ENCODE measurements at places on chromosomes 4 and X.

GRCh38 chr4:137226900-137227299 is 305.4 kb downstream of the PCDH18 start:
- no peak for DNase-seq

GRCh38 chr4:96035727-96036126 is 195.8 kb downstream of the PDHA2 start:
- DNase-seq, result no peak

GRCh38 chrX:82711457-82711856 is 796.6 kb upstream of the POU3F4 start:
- no peak for DNase-seq

DNA sequence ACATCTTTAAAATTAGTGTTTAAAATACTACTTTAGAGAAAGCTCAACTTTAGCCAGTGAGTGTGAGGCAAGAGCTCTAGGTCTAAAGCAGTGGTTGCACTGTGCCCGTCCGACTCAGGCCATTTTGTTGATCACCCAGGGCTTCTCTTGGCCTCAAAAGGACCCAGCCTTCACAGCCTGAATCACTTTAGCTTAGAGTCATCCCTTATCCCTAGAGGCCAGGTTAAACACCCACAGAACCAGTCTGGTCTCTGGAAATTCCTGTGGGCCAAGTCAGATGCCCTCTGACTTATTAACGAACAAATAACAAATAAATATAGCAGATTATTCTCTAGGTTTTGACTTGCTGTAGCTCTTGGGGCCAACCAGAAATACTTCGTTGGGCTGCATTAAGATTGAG is 102.3 kb downstream of the WWC2 start:
- no peak for DNase-seq

- no peak for DNase-seq
Observed at GRCh38 chrX:1529328-1529727, 7.7 kb downstream of the P2RY8 start.

- DNase-seq, result no peak
Observed at GRCh38 chrX:96615448-96615847, 69.2 kb upstream of the DIAPH2 start.

DNA sequence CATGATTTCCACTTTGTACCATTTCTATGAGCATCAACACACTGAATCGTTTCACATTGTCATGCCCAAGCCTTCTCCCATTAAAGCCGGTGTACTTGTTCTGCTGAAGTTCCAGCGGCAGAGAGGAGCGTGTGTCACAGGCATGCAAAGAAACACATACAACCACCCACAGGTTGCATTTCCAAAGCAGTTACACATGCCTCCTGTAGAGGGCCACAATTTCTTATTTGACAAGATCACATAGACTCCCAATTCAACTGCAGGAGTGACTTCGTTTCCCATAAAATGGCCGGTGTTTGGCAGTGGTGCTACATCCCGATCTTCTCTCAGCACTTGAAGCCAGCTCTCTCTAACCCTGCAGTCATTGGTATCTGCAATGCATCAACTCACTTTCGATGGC is 992.6 kb downstream of the NLGN4X start:
- DNase-seq, result no peak

- no peak for DNase-seq
Observed at GRCh38 chrX:153954558-153955227, 10.2 kb upstream of the RENBP start.

DNA sequence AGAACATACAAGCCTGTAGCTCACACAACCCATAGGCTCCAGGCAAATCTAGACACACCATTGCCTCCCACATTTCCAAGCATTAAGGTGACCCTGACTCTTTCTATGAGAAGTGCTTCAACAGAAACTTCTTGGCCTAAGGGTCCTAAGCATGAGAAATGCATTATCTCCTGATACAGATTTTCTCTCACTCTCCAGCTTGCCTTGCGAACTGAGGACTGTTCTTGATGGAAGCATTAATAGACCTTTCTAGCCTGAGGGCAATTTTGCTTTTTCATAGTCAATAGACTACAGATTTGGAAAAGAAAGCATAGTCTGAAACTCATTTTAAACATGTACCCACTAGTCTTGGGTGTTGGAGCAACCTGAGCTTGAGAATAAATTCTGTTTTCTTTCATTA is 1801.3 kb upstream of the PCDH7 start:
- DNase-seq, result no peak

DNA sequence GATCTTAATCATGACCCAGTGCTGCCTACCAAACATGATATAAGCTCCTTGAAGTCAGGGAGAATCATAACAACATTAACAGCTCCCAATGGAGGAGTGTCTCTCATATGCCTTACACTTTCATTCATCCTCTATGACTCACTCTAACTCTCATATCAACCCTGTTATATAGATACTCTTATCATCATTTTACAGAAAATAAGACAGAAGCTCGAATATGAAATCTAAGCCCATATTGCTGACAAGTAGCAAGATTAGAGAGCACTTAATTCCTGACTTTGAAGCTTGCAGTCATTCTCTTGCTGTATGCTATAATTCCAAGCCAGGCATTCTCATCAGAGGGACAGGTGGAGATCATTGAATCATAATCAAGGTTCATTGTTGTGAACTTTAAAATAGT is 476.7 kb upstream of the ATOH1 start:
- no peak for DNase-seq

DNA sequence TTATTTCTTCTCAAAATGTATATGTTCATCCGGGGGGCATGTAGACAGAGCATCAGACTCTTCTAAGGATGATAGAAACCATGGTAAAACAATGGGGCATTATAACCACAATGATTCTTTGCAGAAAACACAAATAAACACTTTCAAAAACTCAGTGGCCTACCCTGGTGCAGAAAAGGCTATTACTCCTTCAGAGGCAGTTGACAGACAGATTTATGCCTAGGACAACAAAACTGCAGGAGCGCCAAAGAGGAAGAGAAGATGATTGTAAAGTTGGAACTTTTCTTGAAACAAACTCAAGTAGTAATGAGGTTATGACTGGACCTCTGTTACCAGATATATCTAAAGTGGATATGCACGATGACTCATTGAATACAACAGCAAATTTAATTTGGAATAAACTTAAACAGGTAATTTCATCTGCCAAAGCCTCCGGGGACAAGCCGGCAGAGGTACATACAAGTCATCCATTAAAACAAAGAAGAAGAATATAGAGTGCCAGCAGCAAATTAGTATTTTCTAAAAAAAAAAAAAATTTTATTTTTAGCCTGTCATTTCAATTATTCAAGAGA is 1068.4 kb upstream of the INTU start:
- DNase-seq, result no peak

GRCh38 chr4:40734497-40734896 is 15.3 kb upstream of the NSUN7 start:
- no peak for DNase-seq

DNA sequence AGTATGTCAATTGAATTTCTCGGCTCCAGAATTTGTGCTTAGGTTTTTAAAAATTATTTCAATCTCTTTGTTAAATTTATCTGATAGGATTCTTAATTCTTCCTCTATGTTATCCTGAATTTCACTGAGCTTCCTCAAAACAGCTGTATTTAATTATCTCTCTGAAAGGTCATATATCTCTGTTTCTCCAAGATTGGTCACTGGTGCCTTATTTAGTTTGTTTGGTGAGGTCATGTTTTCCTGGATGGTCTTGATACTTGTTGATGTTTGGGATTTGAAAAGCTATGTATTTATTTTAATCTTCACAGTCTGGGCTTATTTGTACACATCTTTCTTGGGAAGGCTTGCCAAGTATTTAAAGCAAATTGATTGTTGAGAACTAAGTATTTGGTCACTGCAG is 24.7 kb upstream of the HERC3 start:
- DNase-seq, result no peak

DNA sequence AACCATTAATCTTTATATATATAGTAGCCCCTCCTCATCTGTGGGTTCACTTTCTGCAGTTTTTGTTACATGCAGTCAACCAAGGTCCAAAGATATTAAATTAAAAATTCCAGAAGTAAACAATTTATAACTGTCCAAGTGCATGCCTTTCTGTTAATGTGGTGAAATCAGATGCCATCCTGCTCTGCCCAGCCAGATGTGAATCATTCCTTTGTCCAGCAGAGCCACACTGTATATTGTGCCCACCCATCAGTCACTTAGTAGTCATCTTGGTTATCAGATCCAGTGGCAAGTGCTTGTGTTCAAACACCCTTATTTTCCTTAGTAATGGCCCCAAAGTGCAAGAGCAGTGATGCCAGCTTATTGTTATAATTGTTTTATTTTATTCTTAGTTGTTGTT is 17.2 kb upstream of the PRDM5 start:
- DNase-seq, result no peak

DNA sequence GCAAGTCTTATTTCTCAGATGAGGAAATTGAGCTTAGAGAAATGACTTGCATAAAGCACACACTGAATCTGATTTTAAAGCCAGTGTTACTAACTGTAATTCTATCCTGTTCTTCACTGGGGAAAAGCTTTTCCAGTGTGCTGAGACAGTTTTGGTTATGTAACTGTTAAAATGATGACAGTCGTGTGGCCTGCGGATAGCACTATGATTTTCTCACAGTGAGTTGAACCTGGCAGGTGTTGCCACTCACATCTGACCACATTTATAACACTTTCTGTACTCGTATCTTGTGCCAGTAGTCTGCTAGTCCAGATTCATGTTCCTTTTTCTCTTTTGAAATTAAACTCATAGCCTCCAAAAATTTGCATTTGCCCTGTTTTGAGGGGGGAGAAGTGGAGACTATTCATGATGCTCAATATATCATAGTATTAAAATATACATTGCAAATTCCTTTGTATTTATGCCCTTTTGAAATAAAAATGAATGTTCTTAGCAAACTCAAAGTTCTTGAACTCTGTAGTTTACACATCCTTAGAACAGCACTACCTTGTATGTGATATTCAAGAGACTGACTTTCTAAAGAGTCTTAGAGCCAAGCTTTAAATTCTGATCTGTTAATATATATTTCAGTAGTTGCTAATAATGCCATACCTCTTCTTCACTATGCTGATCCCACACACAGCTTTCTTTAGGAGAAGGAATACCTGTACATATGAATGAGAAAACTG is 132.3 kb downstream of the PDLIM5 start:
- no peak for DNase-seq

DNA sequence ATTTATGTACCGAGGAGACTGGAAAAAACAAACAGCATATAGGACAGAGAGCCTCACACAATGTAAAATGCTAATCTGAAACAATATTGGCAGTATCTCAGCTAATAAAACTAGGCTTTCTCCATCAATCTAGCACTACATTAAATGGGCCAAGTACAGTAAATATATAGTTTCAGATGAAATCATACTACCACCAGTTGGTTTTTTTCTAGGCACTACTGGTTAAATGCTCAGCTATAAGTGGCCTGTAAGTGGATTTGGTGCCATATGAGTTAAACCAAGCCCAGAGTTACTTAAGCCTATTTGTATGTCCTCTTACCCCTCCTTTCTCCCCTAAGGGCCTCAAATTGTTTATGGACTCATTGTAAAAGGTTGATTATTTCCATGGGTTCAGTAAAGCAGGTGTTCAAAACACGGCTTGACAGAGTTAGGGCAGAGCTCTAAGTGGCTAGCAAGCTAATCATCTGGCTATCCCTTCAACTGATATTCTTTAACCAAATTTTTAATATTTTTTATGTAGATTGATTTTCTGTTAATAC is 57.5 kb downstream of the FAM13A start:
- no peak for DNase-seq

DNA sequence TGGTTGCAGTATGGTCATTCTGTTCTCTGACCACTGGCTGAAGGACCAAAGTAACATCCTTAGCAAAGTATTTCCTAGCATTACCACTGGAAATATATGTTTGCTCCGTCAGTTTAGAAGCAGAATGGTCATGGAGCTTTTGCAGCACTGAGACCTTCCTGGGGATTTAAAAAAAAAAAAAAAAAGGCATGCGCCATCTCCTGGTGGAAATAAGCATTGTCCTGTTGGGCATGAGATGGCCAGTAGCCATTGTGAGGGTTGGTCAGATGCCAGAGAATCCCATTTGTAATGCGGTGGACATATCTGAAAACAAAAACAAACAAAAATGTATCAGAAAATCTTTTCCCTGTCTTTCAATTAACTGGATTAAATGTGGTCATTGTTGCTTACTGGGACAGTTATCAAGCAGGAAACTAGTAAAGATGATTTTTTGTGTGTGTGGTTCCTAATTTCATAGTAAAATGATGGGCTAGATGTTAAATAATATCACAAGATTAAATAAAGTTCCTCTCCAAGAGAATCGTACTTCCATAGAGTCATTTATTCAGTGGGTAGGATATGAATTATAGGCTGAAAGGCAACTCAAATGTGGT is 139.6 kb downstream of the SOWAHB start:
- DNase-seq, result no peak

- no peak for DNase-seq
Observed at GRCh38 chr4:163857903-163858302, 363.4 kb downstream of the TMA16 start.

DNA sequence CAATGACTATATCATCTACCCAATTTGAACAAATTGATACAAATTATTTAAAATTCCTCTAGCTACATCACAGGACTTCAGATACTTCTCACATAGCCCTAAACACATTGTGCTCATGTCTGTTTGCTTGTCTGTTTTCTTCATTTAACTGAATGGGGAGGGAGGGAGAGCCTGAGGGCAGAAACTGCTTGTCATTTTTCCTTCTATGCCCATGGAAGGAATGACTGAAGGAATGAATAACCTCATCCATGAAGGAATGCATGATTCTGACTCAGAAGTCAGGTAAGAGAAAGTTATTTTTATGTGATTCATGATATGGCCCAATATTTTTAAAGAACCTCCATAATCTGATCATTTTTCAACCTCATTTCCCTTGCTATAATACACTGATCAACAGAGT is 418.0 kb upstream of the PITX2 start:
- DNase-seq, result no peak

DNA sequence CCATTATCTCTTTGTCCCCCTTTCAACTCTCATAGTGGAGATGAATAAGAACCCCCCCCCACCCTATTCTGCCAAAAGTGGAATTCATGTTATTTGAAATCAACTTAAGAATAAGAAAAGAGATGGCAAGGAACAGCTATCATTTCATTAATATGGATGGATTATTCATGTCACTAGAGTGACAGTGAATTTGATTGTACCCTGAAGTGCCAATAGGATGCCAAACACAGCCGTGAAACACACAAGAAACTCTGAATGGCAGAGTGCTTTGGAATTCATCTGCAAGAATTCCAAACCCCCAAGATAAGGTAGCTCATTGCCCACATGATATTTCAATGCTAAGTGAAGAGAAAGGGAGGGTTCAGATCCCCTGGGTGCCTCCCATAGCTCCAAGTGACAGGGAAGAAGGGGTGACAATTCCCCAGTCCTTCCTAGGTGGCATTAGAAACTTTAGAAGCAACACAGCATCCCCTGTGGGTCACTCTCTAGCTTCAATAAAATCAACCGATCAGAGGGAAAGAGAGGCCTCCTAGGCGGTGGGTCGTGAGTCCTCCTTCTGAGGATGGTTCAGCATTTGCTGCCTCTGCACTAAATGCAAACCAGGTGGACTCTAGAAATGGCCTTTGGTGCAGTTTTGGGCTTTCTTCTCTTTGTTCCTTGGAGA is 84.3 kb downstream of the MGST2 start:
- DNase-seq, result no peak

- no peak for DNase-seq
Observed at GRCh38 chr4:13888112-13888511, 260.6 kb upstream of the BOD1L1 start.
